ENCODE measurements at places on chromosomes 5 and 9. TPM values are rescaled to one million over a fixed set of nuclear protein-coding genes. Genes with fewer than 3 reads are reported as not detected.

Gene TAF11L5
- not detected for total RNA-seq

Gene CCDC192
- total RNA-seq, result 2.1 TPM

- DNase-seq, result no peak
Measured at GRCh38 chr9:13956107-13956506, 357.8 kb downstream of the NFIB start.

DNA sequence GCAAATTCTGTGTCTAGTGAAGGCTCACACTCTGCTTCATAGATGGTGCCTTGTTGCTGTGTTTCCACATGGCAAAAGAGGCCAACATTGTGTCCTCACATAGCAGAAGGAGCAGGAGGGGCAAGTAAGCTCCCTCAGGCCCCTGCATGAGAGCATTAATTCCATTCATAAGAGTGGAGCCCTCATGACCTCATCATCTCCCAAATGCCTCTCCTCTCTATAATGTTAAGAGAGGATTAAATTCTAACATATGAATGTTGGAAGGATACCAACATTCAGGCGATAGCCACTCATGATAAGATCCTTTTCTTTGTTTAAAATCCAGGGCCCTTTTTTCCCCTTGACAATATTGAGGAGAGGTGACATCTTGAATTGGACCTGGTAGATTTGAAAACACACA is 35.2 kb upstream of the PAM start:
- no peak for DNase-seq

Gene ANKRD55
- 0.18 TPM for total RNA-seq

GRCh38 chr5:79694652-79695051 is 5.0 kb downstream of the CMYA5 start:
- no peak for DNase-seq

DNA sequence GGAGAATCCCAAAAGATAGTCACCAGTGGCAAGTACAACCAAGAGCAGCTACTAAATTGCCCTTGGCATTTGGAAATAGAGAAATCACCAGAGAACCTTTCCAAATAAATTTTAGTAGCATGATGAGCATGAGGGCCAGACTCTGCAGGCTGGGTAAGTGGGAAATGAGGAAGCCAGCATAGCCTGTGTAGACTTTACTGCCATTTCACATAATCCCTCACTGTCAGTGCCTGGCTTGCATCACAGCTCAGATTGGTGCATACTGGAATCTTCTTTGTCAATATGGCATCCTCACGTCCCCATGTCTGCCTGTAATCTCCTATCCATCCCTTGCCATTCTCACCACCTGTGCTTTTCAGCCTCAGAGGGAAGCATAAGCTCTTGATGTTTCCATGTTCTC is 14.5 kb downstream of the GRAMD2B start:
- DNase-seq, result no peak

- DNase-seq, result no peak
Measured at GRCh38 chr5:72451741-72452505, 55.3 kb downstream of the ZNF366 start.

Gene ZNF618
- 78.9 TPM for total RNA-seq

Gene GGTA1
- 0.22 TPM for total RNA-seq

- DNase-seq, result no peak
Measured at GRCh38 chr5:10339958-10340357, 13.5 kb upstream of the MARCHF6 start.

- no peak for DNase-seq
Measured at GRCh38 chr9:38393128-38393796, 760 bp downstream of the ALDH1B1 start.

- DNase-seq, result no peak
Measured at GRCh38 chr9:75715360-75715759, 175.1 kb upstream of the PCSK5 start.

Gene FRMD3
- 0.40 TPM for total RNA-seq

Gene GDNF
- 0.86 TPM for total RNA-seq

- DNase-seq, result no peak
Measured at GRCh38 chr5:44312374-44312773, 76.8 kb downstream of the FGF10 start.

DNA sequence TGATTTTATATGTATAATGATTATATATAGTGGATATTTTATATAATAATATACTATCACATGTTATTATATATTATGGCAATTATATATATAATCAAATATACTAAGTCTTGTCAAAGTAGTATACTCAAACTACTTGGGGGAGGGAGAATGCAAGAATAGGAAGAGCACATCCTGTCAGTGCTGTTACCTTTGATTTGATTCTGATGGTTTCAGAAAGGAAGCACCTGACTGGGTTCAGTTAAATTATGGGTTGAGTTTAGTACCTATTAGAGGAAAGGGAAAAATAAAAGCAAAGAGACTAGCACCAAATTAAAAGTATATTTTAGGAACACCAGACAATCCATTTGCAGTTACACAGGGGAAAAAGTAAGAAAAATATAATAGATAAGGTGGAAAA is 107.6 kb downstream of the GRIA1 start:
- DNase-seq, result no peak

Gene NEUROG1
- not detected for total RNA-seq

GRCh38 chr5:170069512-170069911 is 36.2 kb upstream of the FOXI1 start:
- DNase-seq, result no peak

DNA sequence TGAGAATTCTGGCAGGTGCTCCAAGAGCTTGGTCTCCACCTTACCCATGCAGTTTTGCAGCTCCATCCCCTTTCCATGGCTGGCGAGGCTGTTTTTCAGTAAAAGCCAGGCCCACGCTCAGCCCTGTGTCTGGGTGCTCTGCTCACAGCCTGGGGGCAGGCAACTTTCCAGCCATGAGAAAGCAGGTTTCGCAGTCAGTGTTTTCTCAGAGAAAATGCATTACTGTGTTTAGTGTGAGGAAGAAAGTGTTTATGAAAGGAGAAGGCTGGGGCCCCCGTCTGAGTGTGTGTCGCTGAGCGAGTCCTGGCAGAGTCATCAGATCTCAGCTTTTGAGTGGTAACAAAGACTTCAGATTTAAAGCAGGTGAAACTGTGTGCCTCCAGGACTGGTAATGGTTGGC is 248.1 kb downstream of the IRX1 start:
- peak; percentile 53 for DNase-seq

- no peak for DNase-seq
Measured at GRCh38 chr5:13322769-13323168, 621.7 kb downstream of the DNAH5 start.

DNA sequence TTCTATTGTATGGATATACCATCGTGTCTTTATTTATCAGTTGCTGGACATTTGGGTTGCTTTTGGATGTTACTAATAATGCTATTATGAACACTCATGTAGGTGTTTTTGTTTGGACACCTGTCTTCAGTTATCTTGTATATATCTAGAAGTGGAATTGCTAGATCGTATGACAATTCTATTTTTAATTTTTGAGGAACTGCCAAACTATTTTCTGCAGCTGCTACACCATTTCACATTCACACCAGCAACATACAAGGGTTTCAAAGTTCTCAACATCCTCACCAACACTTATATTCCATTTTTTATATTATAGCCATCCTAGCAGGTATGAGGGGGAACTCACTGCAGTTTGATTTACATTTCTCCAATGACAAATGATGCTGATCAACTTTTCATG is 324.6 kb downstream of the CAAP1 start:
- no peak for DNase-seq

GRCh38 chr5:175821790-175822211 is 49.6 kb upstream of the CPLX2 start:
- no peak for DNase-seq

Gene PROB1
- total RNA-seq, result 1.6 TPM

DNA sequence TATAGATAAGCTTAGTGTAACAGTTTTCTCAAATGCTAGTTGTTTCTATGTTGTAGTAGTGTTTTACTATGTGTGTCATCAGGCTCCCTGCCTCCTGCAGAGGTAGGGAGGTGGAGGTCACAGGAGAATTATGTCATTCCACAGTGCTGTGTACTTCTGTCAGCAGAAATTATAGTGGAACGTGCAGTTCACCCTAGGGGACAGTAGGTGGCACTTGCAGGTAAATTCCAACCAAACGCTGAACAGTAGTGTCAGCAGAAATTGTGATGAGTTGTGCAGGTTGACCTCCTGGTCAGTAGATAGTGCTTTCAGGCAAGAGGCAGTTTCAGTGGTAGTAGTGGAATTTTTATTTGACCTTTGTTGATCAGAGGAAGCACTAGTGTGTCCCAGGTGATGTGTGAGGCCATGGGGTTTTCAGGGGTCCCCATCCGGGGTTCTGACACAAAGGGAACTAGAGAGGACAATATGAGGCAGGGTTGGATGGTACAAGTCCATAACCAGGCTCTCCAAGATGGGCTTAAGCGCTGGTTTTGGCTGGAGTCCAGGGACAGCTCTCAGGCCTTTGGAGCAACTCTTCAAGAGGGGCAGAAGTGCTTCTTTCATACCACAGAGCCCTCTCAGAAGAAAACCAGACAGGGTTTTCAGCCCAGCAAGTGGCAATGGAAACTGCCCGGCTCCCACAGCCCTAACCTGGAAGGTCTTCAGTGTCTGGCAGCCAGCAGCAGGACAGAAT is 402.9 kb downstream of the CYLC2 start:
- no peak for DNase-seq

GRCh38 chr5:164354139-164354751 is 848.8 kb downstream of the MAT2B start:
- DNase-seq, result no peak

DNA sequence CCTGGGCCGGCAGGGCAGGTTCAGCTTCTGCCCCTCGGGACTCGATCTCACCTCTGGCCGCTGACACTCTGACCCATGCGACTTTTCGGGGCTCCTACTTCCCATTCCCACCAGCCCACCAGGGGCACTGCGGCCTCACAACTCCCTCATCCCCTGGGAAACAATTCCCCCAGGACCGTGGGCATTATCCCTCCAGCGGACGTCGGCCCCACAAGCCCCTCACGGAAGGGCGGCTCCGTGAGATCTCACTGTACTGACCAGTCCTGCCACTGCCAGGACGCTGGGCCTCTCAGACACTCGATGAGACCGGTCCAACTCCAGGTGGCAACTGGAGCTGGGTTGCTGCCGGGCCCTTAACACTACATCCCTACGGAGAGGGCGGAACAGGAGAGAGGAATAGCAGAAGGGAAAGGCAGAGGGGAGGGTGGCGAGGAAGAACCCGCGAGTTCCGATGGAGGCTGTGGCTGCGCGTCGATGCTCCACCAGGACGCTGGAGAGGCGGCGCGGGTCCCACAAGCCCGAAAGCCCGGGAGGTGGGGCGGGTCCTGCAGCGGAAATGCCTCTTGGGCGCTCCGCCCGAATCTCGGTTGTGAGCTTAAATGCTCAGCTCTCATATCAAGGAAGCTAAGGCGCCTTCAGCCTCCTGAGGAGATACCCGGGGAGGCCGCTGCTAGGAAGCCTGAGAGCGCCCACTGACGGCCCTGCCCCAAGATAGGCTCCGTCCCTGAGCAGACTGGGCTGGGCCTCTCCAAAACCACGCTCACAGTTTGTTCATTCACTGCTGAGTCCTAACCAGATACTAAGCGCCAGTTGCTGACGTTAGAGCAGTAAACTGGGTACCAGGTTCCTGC is 36.3 kb downstream of the VCP start:
- no peak for DNase-seq

- no peak for DNase-seq
Measured at GRCh38 chr5:164672205-164672604, 1166.8 kb downstream of the MAT2B start.

DNA sequence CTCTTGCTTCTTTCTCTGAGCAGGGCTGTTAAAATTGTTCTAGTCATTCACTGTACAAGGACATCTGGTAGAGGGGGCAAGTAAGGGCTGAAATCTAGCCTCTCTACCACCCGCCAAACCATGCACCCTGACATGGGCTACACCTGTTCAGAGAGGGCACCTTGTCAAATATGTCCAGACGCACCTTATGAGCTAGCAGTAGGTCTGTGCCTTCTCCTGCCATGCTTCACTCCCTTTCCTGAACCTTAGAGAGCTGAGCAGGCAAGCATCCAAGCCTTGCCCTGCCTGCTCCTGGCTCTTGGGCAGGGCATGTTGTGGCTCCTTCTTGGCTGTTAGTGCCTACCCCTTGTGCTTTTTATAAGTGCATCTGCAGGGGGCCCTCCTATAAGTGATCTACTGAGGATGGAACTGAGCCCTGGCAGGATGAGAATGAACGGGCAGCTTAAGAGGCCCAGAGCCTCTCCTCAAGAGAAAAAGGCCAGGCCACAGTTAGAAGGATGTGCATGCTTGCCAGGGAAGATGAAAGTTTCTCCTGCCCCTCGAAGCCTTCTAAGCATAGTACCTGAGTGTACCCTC is 3.8 kb upstream of the NEUROG1 start:
- no peak for DNase-seq

DNA sequence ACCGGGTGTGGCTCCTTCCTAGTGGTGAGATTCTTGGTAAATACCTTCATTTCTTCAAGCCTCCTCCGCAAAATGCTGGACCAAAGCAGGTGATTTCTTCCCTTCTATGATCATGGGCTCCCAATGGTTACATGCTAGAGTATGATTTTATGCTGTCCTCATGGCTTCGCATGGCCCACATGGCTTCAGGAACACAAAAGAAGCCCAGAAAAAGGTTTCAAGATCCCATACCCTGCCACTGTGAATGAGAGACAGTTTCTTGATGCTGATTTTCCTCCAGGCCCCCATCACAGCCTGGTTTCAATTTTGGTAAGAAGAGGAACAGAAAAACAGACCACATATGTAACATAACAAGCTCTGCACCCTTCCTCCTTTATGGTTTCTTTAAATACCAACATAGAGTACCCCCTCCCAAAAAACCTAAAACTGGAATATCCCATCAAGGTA is 2.4 kb upstream of the RXFP3 start:
- no peak for DNase-seq

Gene NMUR2
- 1.9 TPM for total RNA-seq

Gene DMRT2
- 0.45 TPM for total RNA-seq

DNA sequence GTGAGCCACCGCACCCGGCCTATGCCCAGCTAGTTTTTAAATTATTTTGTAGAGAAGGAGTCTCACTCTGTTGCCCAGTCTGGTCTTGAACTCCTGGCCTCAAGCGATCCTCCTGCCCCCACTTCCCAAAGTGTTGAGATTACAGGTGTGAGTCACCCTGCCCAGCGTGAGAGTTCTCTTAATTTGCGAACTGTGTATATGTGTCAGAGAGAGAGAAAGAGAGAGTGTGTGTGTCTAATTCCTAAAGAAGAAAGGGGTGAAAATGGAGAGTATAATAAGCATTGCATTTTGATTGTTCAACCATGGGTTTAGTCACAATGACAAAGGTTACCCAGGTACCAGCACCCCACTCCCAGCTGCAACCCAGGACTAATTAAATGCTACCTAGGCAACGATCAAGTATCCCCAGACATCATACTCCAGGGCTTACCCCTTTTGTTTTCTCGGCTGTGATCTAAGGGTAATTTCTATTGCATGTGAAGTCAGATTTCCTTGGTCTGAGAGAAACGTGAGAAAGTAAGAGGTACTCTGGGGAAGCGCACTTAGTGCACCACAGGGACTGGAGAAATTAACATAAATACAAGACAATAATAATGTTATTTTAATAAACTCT is 16.6 kb downstream of the MAP1B start:
- DNase-seq, result no peak
